ENCODE measurements at places on chromosomes 12 and 14. TPM values are rescaled to one million over a fixed set of nuclear protein-coding genes. Genes with fewer than 3 reads are reported as not detected.

Gene HRK
- polyA plus RNA-seq, result 0.58 TPM

Gene KRT5
- polyA plus RNA-seq, result 0.37 TPM

DNA sequence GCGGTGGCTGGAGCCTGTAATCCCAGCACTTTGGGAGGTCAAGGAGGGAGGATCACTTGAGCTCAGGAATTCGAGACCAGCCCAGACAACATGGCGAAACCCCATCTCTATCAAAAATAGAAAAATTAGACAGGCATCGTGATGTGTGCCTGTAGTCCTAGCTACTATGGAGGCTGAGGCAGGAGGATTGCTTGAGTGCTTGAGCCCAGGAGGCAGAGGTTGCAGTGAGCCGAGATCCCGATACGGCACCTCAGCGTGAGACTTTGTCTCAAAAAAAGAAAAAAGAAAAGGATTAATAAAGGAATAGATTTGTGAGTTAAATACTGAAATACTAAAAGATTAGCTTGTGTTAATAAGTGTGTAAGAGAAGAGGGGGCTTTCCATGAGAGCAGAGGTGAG lies 29.4 kb downstream of the RPGRIP1 start:
- DNase-seq, result no peak

GRCh38 chr12:126572170-126572569 lies 1506.9 kb downstream of the AACS start:
- no peak for DNase-seq

- DNase-seq, result no peak
These were observed at the start of gene GALNT6 for GRCh38 chr12:51391283-51392123. Gene GALNT6 (minus strand): TSS chr12:51391406. CDS start chr12:51379781, 11,625 bp downstream.

GRCh38 chr14:103088921-103089320 lies 4.9 kb downstream of the LBHD2 start:
- no peak for DNase-seq

GRCh38 chr14:29652571-29652970 lies 275.1 kb downstream of the PRKD1 start:
- DNase-seq, result no peak

DNA sequence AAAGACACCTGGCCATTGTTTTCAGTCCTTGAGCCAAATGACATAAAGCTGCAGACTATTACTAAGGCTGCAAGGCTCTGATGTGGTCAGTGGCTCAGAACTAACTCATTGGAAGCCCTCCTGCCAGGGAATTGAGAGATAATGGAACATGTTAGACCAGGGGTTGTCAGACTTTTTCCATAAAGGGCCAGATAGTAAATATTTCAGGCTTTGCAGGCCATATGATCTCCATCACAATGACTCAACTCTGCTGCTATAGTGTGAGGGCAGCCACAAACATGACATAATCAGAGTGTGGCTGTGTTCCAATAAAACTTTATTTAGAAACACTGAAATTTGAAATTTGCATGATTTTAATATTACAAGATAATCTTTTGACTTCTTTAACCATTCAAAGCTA lies 140.3 kb downstream of the TMEM30B start:
- DNase-seq, result no peak

Measured in left renal pelvis (tissue), 4 donors.